ENCODE measurements at places on chromosomes 3 and 15.
A peak's percentile ranks its signal among the peaks of the same experiment; 100 is the strongest.

DNA sequence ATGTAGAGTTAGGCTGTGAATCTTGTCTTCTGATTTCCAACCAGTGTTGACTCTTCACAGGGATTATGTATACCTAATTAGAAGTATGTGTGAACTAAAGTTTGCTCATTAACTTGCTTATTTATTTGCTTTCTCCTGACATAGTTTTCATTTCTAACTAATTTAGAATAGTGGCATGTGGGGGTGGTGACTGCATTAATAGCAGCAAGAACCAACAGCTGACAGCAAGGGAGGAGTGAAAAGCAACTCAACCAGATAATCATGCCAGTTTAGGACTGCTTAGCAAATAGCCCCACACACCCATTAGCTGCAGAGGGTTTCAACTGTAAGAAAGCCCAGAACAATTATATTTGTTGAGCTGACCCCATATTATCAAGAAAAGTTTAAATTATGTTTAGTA is 3.8 kb downstream of the ST3GAL6 start:
- DNase-seq, result no peak

GRCh38 chr3:21020681-21021080 is 730.3 kb downstream of the ZNF385D start:
- no peak for DNase-seq

DNA sequence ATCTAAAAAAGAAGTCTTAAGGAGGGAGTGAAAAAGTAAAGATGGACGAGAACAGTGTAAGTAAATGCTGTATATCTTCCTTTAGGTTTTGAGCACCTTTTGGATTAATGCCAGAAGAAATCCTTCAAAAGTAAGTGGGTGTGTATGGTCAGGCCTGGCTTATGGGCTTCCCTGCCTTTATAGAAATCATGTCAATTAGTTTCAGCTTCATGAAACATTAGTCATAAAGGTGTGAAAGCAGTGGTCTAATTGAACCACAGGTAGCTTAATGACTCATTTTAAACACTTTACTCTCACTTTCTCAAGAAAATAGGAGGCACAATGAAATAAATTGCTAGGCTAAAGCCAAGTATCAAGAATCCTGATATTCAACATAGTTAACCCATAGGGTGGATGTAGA is 467.4 kb upstream of the DPPA4 start:
- no peak for DNase-seq

GRCh38 chr3:65448120-65448519 is 590.6 kb downstream of the MAGI1 start:
- no peak for DNase-seq

- DNase-seq, result peak; percentile 33
Measured at GRCh38 chr3:129077222-129077621, 16.6 kb downstream of the GP9 start.

DNA sequence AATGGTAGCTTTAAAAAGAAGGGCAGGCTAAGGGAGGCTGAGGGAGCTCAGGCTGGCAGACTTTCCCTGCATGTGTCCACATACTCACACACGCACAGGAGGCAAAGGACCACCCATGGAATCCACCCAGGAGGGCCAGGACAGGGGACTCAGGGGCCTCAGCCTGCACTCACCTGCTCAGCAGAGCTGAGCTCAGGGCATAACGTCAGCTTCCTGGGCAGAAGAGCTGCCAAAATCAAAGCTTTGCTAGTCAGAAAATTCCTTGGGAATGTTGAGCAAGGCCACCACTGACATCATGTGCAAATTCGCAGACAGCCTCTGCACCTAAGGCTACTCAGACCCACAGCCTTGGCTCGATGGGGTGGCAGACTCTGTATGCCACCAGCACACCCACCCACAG is 16.4 kb upstream of the ALAS1 start:
- DNase-seq, result peak; percentile 63

DNA sequence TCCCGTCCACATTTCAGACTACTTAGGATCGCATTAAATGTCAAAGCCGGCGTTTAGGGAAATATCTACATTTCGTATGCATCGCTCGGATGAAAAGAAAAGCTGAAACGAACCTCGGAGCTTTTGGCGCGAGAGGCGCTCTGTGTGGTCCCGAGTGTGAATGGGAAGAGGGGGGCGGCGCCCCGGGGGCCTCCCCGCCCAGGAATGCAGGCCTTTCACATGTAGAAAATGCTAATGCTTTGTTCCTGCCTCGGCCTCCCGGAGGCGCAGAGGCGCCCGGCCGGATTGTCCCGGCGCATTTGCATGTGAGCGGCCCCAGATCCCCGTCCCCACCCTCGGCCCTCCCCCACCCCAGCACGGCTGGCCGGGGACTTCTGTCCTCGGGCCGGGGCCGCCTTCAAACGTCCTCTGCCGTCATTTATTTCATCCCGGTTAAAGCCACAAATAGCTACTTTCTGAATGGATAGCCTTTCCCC is 37.0 kb upstream of the TRIM71 start:
- peak; percentile 17 for DNase-seq

GRCh38 chr3:50089609-50089945 is 858 bp downstream of the RBM5 start:
- peak; percentile 22 for DNase-seq

- DNase-seq, result peak; percentile 81
Measured at GRCh38 chr3:49799761-49800160, at the start of gene CDHR4. Gene CDHR4, minus strand, starts transcription at chr3:49799873. Its CDS starts 61 bp downstream, at chr3:49799812.

DNA sequence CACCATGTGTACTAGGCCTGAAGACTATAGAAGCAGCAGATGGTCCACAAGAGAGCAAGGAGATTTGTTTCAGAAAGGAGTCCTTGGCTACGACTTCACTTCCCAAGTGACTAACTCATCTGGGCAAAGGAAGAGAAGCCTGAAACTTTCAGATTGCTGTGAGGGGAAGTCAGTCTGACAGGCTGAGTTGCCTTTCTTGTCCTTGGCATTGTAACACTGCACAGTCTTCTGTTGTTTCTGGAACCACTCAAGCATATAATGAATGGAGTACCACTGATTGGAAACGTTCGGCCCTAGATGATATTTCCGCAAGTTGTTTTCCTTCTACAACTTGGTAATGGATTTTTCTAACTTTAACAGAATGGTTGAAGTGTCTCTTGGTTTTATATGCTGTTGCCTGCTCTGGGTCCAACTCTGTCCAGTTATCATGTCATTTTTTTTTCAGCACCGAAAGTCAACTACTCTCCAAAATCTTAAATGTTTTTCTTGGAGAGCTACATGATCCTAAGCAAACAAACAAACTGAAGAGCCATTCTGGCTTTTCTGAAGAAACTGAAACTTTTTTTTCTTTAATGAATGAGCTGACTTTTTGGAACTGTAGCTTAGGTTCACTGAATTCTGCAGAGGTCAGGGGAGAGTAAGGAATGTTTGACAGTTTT is 685.7 kb downstream of the MECOM start:
- DNase-seq, result peak; percentile 54

DNA sequence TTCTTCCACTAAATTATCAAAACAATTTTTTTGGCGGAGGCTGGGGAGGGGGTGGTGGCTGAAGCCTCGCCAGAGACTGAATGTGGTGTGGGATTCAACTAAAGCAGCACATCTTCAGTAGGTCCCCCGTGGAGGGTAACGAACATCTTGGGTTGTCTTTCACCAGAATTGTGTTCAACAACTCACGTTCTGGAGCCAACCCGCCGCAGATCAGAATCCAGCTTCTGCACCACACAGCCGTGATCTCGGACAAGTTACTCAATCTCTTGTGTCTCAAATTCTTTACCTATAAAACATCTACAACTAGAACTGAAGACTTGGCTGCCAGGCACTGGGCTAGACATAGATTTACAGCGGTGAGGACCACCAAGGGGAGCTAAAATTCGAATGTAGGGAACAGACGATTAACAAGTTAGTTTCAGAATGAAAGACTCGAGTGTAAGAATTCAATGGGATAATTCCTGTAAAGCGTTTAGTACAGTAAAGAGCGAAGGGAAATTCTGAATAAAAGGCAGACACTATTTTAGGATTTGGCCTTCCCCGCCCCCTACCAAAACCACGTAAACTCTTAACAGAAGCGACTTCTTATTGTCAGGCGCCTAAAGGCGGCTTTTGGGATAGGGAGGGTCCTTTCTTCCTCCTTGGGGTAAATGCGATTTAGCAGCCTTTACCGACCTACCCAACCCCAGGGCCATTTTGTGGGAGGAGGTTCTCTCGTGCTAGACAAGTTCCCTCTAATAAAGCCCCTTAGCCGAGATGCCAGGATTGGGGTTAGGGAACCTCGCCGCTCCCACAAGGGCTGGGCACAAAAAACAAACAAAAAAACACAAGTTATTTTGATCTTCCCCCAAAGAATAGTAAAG is 697 bp upstream of the RAB5A start:
- peak; percentile 31 for DNase-seq

DNA sequence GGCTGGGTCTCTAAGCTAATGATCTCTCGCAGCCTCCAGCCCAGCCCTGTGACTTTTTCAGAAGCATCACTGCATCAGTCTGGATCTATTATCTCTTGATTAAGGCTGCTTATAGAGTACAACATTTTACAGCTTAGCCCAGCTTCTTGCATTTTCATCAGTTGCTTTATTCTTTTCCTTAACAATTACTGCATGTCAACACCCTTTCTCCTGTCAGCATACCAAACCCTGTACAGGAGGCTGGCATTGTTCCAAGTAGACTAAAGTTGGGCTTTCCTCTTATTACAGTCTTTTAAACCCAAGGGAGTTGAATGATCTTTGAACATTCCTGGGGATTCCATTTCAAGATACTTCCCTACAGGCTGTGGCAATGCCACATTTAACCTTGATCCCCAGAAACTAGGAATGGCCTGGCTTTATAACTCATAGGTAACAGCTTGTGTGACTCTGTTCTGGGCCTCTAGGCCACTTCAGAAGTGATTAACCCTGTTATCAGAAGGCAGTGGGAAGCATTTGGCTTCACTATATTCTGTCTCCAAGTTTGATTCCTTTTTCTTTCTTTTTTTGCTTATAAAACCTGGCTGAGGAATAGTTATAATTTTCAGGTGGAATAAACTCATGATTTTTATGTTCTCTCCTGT is 182.9 kb downstream of the KCNMB2 start:
- peak; percentile 20 for DNase-seq

- DNase-seq, result no peak
Measured at GRCh38 chr3:86738684-86739083, 252.3 kb downstream of the VGLL3 start.

GRCh38 chr3:159174715-159175692 is 373.1 kb downstream of the MFSD1 start:
- DNase-seq, result peak; percentile 42

DNA sequence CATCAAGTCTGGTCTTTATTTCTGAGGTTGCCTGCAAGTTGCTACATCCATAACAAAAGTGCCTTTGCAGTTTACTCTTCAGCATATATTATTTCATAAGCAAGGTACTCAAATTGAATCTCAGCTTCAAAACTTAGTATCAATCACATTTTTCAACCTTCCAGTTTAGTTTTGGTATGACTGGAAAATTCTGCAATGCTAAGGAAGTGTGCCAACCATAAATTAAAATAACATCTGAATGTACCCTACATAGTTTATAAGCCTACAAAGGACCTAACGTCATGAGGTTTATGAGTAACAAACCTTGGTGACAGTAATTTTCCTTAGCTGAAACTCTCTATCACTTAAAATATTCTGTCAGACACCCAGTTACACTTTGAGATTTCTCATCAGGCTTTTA is 62.8 kb downstream of the THBS1 start:
- DNase-seq, result no peak
